B cell (primary cell): ENCODE measurements at places on chromosomes 3 and 15.

GRCh38 chr3:54123776-54124196 is 1.4 kb downstream of the CACNA2D3 start:
- no peak for DNase-seq

DNA sequence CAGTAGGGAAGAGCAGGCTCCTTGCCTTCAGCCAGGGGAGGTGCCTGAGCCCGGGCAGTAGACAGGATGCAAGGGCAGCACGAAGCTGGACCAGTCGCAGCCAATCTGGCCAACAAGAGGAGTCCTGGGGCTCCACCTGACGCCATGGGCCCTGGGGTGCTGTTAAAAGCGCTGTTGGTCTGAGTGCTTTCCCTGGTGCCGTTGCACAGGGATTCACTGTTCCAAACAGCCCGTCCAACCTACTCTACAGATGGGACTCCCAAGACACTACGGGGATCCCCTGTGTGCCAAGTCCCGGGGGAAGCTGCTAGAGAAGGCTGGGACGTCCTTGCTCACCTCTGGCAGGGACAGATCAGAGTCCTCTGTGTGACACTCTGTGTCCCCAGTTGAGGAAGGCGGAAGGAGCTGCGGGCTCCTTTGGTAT is 632 bp downstream of the CTSH start:
- no peak for DNase-seq

DNA sequence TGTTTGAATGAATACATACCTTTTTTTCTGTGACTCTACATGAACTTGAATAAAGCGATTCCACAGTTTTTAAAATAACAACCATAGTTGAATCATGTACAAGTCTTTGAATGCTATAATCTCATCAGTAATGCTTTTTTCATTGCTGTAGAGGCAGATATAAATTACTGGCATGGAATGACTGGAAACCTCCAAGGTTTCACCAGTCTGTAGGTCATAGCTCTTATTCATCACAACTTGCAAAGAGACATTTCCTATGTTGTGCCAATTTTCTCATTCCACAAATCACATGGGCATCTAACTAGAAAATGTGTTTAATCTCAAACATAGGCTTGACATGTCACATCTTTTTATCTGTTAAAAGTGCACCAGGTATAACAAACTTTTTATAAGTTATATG is 407.1 kb upstream of the KCNMB2 start:
- no peak for DNase-seq

GRCh38 chr15:31228980-31229826 is 97.4 kb upstream of the KLF13 start:
- DNase-seq: peak; percentile 68

GRCh38 chr3:57953576-57953975 is 54.6 kb upstream of the FLNB start:
- no peak for DNase-seq

DNA sequence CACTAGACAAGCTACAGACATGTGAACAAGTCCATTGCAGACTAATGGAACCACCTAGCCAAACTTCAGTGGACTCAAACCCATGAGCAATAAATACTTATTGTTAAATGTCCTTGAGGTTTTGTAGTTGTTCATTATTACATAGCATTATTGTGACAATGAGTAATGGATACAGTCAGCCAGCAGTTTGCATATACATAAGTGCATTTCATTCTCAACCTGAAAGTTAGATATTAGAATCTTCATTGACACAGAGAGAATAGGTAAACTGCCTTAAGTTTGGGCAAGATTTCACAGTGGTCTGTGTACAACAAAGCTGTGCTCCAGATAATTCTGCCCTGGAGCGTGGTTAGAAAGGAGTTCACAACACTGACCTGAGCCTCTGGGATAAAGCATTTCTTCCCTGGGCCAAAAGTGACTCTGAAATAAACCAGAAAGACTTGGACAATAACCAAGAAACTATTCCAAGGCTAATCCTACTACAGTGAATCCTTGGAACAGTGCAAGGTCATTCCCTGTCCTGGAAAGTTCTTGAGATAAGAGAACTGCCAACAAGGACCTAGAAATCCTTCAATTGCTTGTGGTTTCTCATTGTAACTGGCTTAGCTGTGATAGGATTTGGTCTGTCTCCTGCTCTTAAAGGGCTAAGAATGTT is 225.5 kb upstream of the STT3B start:
- no peak for DNase-seq

- no peak for DNase-seq
Observed at GRCh38 chr3:65145680-65146079, 457.9 kb upstream of the ADAMTS9 start.

GRCh38 chr3:37140899-37141541 is 33.4 kb downstream of the LRRFIP2 start:
- DNase-seq: no peak

GRCh38 chr3:184239708-184240107 is 9.1 kb downstream of the ALG3 start:
- DNase-seq: no peak

DNA sequence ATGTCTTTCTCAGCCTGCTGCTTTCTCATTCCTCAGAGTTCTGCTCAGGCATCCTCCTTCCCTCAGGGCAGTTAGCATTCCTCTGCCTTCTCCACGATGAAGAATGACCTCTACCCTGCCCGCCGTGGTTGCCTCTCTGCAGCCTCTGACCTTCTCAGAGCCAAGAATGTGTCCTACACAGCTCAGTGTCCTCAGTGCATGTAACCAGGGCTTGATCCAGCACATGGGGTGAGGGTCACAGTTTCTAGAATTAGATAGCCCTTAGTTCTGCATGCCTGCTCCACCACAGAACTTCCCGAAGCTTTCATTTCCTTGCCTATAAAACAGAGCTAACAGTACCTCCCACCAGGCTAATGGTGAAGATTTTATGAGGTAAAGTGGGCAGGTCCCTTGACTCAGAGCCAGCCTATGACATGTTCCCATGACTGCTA is 182.1 kb downstream of the CLSTN2 start:
- no peak for DNase-seq

- no peak for DNase-seq
Observed at GRCh38 chr3:43752905-43753304, 62.2 kb downstream of the ABHD5 start.

DNA sequence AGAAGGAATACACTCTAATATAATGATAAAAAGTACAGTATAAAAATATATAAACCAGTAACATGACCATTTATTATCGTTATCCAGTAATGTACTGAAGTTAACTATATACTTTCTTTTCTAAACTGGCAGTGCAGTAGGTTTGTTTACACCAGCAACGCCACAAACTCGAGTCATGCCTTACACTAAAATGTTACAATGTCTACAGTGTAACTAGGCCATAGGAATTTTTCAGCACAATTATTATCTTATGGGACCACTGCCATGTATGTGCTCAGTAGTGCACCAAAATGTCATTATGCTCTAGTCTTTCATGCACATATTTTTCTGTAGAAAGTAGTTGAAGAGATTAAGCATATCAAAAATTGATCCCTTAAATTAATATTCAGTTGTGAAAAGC is 609.8 kb upstream of the BCHE start:
- DNase-seq: no peak

DNA sequence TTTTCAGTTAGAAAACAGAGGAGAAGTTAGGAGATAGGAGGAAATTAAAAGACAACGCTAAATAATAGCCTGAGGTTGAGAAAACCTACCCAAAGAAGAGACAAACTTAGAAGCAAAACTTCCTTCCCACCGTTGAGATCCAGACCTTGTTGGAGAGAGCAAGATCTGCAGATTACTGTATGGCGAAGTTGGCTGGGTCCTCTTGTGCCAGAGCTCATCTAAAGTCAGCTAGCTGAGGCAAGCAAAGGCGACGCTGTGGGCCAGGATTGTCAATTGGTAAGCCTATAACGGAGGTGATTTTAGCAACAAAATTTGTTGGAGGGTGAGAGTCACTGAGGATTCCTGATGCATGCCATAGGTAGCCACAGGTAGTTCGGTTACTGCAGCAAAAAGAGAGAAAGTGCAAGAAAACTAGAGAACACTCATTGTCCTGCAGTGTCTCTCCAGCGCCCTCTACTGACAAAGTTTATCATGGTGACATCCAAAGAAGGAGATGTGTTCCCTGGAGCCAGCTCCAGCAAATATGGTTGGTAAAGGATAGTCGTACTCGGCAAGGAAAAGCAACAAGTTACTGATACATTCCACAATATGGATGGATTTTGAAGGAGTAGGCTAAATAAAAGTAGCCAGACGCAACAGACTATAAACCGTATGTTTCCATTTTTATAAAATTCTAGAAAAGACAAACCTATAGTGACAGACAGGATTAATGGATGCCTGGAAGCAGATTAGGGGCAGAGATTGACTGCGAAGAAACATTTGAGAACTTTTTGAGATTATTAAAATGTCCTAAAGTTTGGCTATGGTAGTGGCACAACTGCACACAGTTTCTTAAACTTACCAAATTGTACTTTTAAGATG is 9.8 kb upstream of the OR5K4 start:
- DNase-seq: peak; percentile 15

DNA sequence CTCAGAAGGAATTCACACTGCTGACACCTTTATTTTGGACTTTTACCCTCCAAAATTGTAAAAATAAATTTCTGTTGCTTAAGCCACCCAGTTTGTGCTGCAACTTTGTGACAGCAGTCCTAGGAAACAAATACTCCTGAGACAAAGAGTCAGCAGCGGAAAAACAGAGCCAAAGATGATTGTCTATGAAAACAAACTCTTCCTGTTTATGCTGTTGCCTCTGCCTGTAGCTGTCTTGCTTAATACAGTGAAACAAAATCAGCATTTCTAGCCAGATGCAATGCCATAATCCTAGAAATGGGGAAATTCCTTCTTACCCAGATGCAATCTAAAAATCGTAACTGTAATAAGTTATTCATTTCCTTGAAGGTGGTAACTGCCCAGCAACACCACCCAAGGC is 387.5 kb upstream of the ATP11B start:
- DNase-seq: no peak

- no peak for DNase-seq
Observed at GRCh38 chr3:194928227-194928626, 242.5 kb downstream of the FAM43A start.

DNA sequence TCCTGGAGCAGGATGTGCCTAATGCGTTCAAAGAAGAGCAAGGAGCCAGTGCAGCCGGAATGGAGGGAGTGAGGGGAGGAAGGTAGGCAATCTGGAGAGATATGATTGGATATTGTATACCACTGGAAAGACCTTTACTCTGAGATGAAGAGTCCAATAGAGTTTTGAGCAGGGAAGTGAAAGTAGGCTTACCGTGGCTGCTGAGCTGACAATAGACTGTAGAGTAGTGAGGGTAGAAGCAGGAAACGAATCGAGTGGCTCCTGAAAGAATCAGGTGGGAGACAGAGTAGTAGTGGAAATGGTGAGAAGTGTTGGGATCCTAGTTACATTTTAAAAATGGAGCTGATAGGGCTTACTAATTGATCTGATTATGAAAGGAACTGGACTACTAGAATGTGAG is 51.8 kb upstream of the NUDT16 start:
- no peak for DNase-seq

GRCh38 chr15:48120745-48121144 is at the start of gene SLC24A5:
Gene SLC24A5, plus strand, starts transcription at chr15:48120990. Its CDS starts 55 bp downstream, at chr15:48121045.
- no peak for DNase-seq

DNA sequence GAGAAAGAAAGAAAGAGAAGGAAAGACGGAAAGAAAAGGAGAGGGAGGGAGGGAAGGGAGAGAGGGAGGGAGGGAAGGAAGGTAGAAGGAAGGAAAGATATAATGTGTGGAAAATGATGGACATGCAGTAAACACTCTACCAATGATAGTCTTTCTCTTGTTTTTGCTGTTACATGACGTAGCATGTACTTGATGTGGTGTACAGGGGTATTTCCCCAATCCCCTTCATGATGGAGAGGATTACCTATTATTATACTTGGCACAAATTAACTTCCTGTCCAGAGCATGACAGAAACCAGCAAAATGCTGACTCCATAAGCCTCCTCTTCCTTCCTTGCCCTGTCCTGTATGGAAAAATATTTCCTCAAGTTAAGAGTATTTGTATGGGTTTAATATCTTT is 124.4 kb downstream of the B3GALNT1 start:
- no peak for DNase-seq

- DNase-seq: no peak
Observed at GRCh38 chr3:159253860-159254259, 452.0 kb downstream of the MFSD1 start.

GRCh38 chr3:50490424-50490823 is 13.0 kb downstream of the CACNA2D2 start:
- DNase-seq: no peak

- DNase-seq: no peak
Observed at GRCh38 chr3:106345353-106346027, 476.7 kb upstream of the CBLB start.

- DNase-seq: no peak
Observed at GRCh38 chr3:112093180-112093522, 7.0 kb downstream of the C3orf52 start.

GRCh38 chr15:90840954-90841353 is 27.4 kb upstream of the FURIN start:
- no peak for DNase-seq

DNA sequence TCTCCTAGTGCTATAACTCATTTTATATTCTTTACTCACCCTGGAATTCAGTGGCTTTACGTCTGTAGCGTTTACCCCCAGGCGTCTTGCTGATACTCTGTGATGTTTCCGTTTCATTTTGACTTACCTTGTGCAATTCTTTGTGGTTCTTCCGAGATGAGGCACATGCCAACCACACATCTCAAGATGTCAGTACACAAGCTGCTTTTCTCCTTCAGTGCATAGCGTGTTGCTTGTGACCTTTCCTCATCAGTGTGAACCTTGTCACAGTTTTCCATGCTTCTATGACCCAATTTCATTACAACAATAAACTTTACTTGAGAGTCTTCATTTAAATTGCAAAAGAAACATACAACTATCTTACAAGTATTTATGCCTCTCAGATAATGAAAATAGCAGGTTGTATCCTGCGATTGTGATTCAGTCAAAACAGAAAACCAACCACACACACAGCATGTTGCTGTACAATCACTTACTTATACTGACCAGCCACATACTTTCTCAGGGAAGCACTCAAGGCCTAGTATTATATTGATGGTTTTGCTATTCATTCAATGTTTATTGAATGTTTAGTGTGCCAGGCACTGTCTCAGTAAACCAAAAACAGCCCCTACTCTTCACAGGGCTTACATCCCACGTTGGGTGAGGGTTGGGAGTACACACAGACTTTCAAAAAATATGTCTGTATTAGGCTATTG is 4.6 kb upstream of the TBL1XR1 start:
- peak; percentile 57 for DNase-seq

- DNase-seq: no peak
Observed at GRCh38 chr3:35864871-35865270, 225.5 kb downstream of the ARPP21 start.

- DNase-seq: no peak
Observed at GRCh38 chr3:151219056-151219455, 16.0 kb upstream of the GPR171 start.

- DNase-seq: peak; percentile 56
Observed at GRCh38 chr15:75647370-75648155, at the start of gene SNX33. Gene SNX33, plus strand, starts transcription at chr15:75647912. Its CDS starts 1,191 bp downstream, at chr15:75649103.

- no peak for DNase-seq
Observed at GRCh38 chr3:161558236-161558635, 61.6 kb downstream of the OTOL1 start.
